ENCODE measurements at places on chromosomes 7 and 10. TPM values are rescaled to one million over a fixed set of nuclear protein-coding genes. Genes with fewer than 3 reads are reported as not detected.

The INA gene
- 160 TPM for total RNA-seq

The PRF1 gene
- not detected for total RNA-seq

The RAPGEF5 gene
- total RNA-seq = 65.8 TPM

The CDHR3 gene
- total RNA-seq = 21.7 TPM

GRCh38 chr7:101303102-101303701, 18.4 kb downstream of the IFT22 start:
- no peak for DNase-seq

DNA sequence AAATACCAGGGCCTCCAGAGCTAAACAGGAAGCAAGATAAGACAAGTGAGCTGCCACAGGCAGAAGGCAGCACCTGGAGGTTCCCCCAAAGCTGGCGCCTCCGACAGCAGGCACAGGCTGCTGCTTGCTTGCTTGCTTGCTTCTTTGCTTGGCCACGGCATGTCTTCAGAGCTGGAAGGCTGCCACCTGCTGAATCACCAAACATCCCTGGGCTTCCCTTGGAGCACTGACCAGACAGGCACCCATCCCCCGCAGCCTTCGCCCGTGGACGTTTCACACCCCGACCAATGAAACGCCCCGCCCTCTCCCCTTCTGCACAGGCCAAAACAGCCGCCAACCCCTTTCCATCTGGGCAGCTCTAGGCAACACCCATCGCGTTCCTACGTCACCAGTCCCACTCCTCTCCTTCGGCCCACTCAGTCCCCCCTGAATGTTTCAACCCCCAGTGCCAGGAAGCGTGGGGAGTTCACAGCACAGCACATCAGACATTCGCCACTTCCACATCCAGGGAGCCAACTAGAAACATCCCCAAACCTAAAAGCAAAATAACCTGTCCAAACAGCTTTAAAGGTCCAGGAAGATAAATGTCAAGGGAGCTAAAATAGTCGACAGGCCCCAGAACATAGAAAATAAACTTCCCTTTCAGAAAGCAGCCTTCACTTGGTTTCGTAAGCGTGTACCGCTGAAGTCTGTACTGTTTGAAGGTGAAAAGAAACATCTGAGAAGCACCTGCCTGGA, 1.6 kb downstream of the SGMS1 start:
- peak; percentile 71 for DNase-seq

DNA sequence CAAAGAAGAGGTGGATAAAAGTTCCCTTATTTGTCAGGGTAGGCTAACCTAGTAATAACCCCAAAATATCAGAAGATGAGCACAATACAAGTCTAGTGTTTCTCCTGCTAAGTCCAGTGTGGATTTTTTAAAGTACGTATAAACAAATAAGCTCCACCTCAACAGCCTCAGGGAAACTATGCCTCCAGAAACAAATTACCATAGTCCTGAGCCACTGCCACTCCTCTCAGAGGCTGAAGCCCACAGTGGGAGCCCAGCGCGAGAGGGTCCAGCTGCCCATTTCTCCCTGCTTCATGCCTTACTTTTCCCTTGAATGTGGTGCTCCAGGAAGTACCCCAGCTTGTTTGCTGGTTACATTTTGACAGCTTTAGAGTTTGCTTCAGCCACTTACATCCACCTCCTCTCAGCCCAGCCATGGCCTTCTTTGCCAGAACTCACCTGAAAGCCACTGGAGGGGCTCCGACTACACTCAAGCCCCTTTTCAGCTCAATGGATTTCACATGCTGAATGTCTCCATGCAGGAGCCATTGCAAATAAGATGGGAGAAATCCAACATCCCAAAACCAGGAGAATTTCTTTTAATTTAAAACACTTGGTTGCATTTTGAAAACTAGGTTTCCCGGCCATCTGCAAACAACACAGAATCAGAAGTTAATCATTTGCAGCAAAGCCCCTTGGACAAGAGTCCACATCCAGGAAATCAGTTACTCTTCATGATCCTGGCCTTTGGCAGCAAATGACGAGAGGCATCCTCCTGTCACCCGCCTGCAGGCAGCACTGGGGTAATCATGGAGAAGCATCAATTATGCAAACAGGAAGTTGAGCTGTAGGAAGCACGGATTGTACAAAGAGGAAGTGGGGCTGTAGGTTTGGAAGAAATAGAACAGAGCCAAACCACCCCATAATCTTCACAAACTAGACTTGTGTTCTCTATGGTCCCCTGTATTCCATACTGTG, 138.1 kb downstream of the HERPUD2 start:
- DNase-seq = no peak

GRCh38 chr7:142750321-142750938, 1.2 kb downstream of the PRSS1 start:
- DNase-seq = no peak

DNA sequence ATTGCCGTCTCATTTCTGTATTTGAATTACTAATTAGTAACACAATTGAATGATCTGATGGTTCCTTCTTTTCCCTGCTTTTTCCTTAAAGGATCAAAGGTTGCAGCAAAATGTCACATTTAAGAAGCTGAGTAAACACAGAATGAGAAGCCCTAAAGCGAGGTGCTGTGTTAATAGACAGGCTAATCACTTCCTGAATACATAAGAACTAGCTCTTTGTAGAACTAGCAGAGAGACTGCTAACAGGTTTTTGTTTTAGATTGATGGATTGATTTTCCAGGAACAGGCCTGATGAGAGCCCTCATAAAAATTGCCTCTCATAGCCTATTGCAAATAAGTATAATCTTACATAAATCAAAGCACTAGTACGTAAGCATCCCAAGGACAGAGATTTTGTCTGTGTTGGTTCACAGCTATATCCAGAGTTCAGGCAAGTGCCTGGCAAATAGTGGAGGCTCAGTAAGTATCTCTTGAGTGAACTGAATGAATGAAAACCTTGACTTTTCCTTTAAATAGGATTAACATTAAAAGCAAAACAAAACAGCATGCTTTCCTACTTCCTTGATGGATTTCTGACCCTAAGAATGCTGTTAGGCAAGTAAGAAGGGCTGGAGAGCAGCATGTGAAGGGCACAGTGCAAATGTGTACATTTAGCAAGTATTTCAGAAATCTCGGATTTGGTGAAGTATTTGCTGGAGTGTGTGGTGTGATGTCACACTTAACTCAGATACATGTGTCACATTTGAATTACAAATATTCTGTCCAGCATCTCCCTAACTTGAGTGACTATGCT, 3.3 kb downstream of the TMEM229A start:
- no peak for DNase-seq

GRCh38 chr7:34277803-34278199, 372.5 kb downstream of the BMPER start:
- DNase-seq = no peak

GRCh38 chr7:109901926-109902325, 1189.0 kb upstream of the LRRN3 start:
- no peak for DNase-seq

- DNase-seq = no peak
These were observed 13.1 kb downstream of the RBP3 start for GRCh38 chr10:47361293-47361692.

DNA sequence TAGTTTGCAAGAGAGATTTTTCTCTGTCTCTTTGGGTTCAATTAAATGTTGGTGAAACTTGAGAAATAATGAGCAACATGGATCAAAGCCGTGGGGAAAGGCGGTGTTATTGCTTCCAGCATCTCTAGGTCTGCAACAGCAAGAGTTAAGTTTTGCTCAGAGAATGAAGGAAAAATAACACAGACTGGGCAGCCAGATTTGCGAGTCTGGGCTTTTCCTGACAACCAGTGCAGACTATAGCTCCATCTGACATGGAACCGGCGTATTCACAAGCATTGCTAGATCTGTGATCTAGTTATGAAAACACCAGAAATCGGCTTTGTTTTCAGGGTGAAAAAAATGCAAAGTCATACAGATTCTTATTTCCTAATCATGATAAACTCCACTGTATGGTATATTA, 110.4 kb downstream of the CAMK1D start:
- no peak for DNase-seq

DNA sequence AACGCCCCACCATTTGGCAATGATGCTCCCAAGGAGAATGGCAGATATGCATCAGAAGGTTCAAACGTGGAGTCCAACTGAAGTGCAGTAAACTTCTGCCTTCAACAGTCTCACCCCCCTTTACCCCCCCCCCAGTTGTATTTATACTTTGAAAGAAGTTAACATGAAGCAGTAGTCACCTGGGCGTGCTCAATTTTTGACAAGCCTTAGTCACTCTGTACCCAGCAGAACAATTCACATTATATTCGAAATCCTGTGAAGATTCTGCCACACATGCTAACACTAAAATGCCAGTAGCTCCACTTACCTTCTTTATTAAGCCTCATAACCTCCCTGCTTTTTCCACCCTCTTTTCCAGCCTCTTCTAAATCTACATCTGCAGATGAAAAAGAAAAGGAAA, 894 bp downstream of the ATXN7L1 start:
- no peak for DNase-seq

DNA sequence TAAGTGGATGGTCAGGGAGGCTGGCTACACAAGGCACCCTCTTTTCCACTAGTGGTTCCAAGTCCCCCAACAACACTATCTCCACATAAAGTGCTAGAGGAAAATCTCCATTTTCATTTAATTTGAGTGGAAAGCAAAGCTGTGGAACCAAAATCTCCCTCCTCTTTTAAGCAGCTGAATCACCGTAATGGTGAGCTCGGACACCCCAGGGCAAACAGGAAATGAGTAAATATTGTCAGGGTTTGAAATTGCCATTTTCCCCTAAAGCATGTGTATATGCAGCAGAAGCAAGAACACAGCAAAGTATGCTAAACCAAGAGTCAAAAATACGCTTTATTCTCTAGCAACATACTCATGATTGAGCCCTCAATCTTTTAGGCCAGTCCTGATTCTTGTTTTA, 143.7 kb downstream of the GPAM start:
- DNase-seq = no peak

Data from cerebellum (tissue), 4 donors.